ENCODE measurements at places on chromosomes 7 and 10.

DNA sequence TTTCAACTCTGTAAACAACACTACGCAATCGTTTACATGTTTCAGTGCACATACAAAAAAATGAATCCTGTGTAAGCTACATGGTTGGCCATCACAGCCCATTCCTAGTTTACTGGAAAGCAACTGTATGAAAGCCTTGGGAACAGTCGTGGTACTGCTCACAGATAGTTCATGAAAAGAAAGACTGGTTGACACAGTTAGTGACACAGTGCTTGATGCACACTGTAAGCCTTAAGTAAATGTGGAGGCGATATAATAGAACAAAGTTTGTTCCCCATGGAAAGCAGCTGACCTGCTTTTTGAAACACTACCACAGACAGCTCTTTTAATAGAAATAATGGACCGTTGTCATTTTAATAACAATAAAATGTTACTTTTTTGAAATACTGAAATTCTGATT, 5.1 kb downstream of the CACNA2D1 start:
- no peak for DNase-seq

- no peak for DNase-seq
These were observed 21.3 kb downstream of the CLCN1 start for GRCh38 chr7:143337216-143337615.

DNA sequence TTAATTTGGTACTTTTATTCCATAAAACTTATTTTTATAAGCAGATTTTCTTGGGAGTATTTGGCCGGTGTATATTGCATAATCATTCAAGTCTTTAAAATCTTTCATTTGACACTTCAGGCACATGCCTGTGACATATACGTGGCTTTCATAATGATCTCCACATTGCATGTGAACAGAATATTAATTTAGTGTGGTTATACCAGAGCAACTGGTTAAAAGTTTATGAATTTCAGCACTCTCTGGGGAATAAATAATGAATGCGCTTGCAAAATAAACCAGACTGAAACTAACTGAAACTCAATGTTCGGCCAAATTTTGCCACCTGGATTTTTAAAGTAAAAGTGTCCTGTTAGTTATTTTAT, 242.3 kb downstream of the GLI3 start:
- DNase-seq, result no peak

GRCh38 chr10:28220811-28221210, 82.1 kb downstream of the MPP7 start:
- no peak for DNase-seq

DNA sequence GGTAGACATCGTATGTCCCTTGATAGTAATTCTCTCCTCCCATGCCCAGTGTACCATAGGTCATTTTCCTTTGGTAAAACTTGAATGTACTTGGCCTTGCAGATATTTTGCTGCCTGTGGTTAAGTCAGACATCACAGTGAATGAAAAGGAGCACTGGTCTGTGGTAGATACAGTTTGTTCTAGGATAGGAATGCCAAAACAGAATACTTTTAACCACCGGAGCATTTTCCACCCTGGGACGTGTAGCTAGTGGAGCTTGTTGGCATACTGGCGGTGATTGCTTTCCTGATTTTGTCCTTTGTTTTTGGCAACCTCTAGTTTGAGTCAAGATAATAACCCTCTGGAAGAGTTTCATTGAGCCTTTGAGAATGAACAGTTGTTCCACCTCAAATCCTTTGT, 92.0 kb upstream of the BMPER start:
- no peak for DNase-seq

DNA sequence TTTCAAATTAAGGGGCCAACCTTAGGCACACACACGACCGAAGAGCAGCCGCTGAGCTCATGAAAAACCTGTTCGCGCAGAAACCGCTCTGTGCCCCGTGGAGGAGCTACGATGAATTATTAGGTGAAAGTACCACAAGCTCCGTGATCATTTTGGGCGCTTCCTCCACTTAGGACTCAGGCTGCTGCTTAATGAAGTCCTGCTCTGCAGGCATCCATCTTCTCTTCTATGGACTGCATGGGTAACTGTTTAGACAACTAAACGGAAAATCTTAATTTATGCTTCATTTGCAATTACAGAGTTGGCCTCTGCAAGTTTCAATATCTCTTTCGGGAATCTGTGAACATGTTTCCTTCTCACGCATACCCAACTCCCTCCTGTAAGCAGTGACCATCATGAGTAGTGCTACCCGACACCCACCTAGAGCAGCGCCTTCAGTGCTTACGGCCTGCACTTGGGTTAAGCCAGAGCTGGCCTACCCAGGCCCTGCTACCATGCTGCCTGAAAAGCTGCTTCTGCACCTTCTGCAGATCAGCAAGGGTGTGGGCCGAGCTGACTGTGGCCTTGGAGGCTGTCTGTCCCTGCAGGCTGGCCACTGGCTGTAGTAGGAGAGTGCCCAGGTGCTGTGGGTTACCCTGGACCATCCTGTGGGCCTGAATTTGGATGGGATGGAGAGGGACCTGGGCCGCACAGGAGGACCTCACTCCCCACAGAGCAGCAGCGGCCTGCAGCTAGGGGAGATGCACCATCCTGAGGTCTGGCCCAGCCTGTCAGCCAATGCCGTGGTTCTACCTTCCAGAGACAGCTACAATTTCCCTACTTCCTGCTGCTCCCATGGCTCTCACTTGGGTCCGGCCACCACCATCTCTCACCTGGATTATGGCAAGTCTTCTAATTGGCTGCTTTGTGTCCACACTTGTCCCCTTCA, 36.0 kb downstream of the GNA12 start:
- DNase-seq, result peak; percentile 20

- peak; percentile 85 for DNase-seq
These were observed 44.9 kb downstream of the AKR1B15 start for GRCh38 chr7:134593530-134594392.

- no peak for DNase-seq
These were observed 1.3 kb upstream of the SPOCK2 start for GRCh38 chr10:72089618-72090017.

DNA sequence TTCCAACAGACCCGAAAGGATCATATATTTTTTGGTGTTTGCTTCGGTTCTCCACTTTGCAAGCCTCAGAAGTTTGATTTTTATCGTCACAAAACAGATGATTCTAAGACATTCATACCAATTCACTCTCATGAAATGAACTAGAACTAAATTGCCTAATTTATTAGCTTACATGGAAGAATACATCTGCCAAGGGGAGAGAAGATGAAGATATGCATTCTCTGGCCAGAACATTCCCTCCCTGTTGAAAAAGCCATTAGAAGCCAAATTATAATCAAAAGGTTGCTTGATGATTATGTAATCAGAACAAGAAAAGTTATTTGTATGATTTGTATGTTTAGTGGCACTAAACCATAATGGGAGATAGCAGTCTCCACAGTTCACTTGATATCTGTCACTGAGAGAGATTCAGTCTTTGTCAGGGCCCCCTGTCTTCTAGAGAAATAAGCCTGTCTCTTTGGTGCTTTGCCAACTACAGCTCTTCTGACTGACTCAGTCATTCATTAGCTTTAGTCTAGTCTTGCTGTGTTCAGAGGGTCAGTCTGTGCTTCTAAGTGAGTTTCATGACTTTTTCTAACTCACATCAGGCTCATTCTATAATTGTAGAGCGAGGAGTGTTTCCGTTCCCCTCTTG, 95.3 kb upstream of the GNAI1 start:
- DNase-seq, result no peak
